ENCODE measurements at places on chromosomes 6 and 20. TPM values are rescaled to one million over a fixed set of nuclear protein-coding genes. Genes with fewer than 3 reads are reported as not detected.
A peak's percentile ranks its signal among the peaks of the same experiment; 100 is the strongest.

- H3K4me1 ChIP-seq, result peaks cover 34% of the 10 kb centered on the region
- no peaks in the 10 kb centered on the region for H3K27me3 ChIP-seq
- H3K36me3 ChIP-seq, result no peaks in the 10 kb centered on the region
- no peak for DNase-seq
- H3K4me3 ChIP-seq, result no peak overlapping the region
Observed at GRCh38 chr6:142839686-142840040, 105.3 kb downstream of the HIVEP2 start.

Gene SLC22A3
- total RNA-seq, result 0.87 TPM

Gene MCCD1
- total RNA-seq, result not detected

DNA sequence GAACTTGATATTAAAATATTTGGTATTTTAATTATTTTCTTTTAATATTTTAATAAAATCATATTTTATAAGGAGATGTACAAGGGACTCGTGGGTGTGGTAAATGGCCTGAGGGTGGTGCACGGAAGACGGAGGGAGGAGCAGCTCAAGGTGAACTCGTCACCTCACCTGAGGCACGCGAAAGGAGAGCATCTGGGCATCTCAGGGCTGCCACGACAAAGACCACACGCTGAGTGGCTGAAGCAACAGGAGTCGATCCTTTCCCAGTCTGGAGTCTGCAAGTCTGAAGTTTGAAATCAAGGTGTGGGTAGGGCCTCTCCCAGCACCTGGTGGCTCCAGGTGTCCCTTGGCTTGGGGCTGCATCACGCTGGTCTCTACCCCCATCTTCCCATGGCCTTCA, 39.7 kb downstream of the APCDD1L start:
- H3K4me3 ChIP-seq, result no peak overlapping the region
- peak; percentile 18 for DNase-seq
- no peaks in the 10 kb centered on the region for H3K27me3 ChIP-seq
- H3K36me3 ChIP-seq, result no peaks in the 10 kb centered on the region

All from type B pancreatic cell (in vitro differentiated cells).